ENCODE measurements at places on chromosomes 12 and 14. TPM values are rescaled to one million over a fixed set of nuclear protein-coding genes. Genes with fewer than 3 reads are reported as not detected.
A peak's percentile ranks its signal among the peaks of the same experiment; 100 is the strongest.

Gene ALDH1L2
- 0.87 TPM for total RNA-seq

Gene ABCD2
- total RNA-seq = not detected

Gene PTPRR
- total RNA-seq = not detected

Gene MUCL1
- not detected for total RNA-seq

Gene MANSC4
- not detected for total RNA-seq

Gene ANKRD9
- total RNA-seq = 10.0 TPM

Gene SYCP3
- not detected for total RNA-seq

Gene FGF6
- total RNA-seq = not detected

Gene PEX5
- total RNA-seq = 29.0 TPM

DNA sequence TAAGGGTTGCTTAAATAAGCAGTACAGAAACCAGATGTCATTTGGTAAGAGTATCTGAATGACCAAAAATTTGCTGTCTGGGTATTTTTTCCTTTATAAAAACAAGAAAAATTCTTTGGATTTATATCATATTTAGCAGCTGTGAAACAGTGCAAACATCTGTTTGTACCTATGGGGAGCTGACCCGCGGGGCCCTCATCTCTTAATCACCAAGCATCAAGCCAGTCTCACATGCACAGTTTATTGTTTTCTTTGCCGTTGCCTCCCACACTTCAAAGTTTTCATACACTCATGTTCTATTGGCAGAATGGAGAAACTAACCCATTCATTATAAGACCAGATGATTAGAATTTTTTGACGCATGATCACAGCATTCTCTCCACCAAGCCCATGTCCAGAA, 142.2 kb downstream of the BMP4 start:
- DNase-seq = no peak

DNA sequence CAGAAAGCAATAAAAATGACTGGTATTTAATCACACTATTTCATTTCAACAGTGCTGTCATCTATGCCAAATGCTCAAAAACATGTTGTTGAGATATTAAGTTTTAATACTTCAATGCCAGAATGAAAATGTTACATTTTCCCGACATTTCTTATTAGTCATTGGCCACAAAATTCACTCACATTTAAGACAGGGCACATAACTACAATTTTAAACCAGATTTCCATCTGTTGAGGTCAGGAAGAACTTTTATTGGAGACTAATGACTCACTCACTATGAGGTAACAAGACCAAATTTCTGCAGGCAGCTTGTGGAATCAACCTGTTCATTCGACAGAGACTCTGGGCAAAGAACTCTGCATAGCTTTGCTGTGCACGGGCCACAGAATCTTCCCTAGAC, 36.8 kb downstream of the PPTC7 start:
- DNase-seq = no peak

DNA sequence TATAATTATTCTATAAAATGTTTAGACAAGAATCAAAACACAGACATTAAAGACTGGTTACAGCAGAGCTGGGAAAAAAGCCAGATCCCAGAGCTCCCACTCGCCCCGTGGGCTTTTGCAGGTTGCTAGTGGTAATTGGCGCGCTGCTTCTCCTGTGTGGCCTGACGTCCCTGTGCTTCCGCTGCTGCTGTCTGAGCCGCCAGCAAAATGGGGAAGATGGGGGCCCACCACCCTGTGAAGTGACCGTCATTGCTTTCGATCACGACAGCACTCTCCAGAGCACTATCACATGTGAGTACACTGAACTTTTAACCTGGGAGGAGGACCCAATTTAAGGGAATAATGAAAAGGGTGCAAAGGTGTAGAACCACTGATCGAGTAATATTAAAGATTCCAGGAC, 7.5 kb downstream of the TMEM52B start:
- no peak for DNase-seq

- peak; percentile 41 for DNase-seq
Measured at GRCh38 chr12:57611108-57611826, at the start of gene ARHGEF25. Gene ARHGEF25 (plus strand): TSS chr12:57611435. CDS start chr12:57611895, 460 bp downstream.

- no peak for DNase-seq
Measured at GRCh38 chr12:68636268-68636667, 25.6 kb downstream of the RAP1B start.

DNA sequence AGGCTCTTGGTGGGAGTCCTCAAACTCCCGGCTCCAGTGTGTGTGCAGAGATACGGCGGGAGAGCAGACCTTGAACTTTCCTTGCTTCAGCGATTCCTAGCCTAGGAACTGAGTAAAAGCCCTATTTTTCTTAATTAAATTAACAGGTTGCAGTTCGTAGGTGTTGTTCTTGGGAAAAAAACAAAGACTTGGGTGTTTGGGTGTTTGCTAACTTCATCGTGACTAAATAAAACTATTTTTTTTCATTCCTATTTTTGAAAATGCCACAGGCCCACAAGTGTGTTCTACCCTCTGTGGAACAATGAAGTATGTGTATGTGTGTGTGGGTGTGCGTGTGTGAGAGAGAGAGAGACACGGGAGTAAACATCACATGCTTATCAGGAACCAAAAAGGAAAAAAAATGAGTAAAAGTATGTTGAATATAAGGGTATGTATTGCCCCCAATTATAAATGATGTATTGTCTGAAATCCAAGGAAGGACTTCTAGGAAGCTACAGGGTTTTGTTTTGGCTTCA, 651 bp downstream of the TMEM117 start:
- peak; percentile 43 for DNase-seq

GRCh38 chr14:45123271-45123670, 11.0 kb downstream of the FKBP3 start:
- no peak for DNase-seq

- DNase-seq = no peak
Measured at GRCh38 chr14:40362856-40363255, 930.6 kb upstream of the FBXO33 start.

- DNase-seq = no peak
Measured at GRCh38 chr12:50677858-50678257, 86.0 kb upstream of the ATF1 start.

- DNase-seq = no peak
Measured at GRCh38 chr14:36333119-36333518, 12.7 kb upstream of the MBIP start.

GRCh38 chr12:45681465-45681864, 48.0 kb upstream of the ARID2 start:
- no peak for DNase-seq

DNA sequence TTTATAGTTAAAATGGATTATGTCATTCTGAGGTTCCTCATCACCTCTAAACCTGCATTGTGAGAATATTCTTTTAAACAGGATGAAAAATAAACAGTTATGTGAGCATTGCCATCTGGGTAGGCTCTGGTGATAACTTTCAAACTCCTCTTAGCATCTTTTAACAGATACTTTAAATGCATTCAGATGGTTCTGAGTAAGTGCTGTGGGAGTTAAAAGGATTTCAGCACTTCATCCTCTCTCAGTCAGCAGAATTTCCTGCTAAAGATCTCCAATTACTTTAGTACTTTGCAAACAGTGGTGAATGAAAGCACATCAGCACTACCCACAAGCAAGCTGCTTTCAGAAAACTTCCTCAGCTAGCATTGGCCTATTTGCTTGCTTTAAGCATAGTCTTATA, 59.3 kb upstream of the TMTC1 start:
- DNase-seq = no peak

DNA sequence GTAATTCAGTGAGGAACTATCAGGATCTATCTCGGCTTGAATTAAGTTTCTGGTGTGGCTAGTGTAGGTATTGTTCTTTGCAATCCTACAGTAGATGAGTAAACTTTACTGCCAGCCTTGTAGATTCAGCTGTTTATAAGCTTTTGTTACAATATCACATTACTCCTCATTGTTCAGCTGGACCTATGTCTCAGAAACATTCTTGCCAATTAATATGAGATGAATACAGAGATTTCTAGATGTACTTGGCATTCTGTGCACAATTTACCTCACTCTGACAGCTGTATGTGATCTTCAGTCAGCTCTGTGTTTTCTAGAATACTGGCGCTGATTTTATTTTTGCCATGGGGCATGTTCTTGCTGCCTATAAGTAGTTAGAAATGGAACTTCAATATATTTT, 55.7 kb downstream of the METTL25 start:
- no peak for DNase-seq

- DNase-seq = no peak
Measured at GRCh38 chr14:75311356-75311755, 32.7 kb downstream of the FOS start.

DNA sequence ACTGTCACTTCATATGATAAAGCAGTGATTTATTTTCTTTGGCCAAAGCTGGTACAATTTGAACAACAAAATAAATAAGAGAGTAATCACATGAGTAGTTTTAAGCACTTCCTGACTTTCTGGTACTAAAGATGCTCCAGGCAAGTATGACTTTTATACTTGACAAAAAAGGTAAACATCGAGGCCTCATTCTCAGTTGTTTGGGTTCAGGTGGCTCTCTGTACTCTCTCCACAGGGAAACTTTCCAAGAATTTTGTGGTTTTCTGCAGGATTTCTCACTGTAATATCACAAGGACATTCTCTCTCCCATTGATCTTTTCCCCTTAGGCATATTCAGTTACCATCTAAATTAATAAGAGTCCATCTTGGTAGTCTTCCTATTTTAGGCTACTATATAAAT, 26.6 kb upstream of the KCNC2 start:
- no peak for DNase-seq

DNA sequence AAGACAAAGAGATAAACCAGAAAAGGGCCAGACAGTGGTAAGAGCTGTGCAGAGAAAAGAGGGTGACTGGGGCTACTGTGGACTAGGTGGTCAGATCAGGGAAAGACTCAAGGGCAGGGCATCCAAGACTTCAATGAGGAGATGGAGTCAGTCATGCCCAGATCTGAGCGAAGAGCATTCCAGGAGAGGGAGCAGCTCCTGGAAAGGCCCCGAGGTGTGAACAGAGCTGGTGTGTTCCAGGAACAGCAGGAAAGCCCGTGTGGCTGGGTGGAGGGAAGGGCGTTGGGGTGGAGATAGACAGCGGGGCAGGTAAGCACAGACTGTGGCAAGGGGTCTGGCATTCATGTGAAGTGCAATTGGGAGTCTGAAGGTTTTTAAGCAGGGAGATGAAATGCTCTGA, 16.8 kb downstream of the TTC7B start:
- no peak for DNase-seq

- no peak for DNase-seq
Measured at GRCh38 chr12:23350808-23351207, 598.7 kb downstream of the SOX5 start.

GRCh38 chr12:51330186-51330585, 6.2 kb upstream of the BIN2 start:
- DNase-seq = no peak

DNA sequence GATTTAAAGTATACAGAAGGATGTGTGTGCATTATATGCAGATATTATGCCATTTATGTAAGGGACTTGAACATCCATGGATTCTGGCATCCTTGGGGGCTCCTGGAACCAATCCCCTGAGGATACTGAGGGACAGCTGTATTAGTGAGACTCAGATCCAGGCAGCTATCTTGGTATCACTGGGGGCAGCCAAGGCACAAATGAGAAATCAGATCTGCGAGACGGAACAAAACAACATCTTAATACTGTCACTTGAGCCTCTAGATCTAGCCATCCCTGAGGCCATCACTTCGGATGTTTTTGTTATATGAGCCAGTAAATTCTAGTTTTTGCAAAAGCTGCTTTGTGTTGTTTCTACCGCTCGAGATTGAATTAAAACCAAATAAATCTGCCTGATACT, 175.1 kb upstream of the SFSWAP start:
- no peak for DNase-seq

DNA sequence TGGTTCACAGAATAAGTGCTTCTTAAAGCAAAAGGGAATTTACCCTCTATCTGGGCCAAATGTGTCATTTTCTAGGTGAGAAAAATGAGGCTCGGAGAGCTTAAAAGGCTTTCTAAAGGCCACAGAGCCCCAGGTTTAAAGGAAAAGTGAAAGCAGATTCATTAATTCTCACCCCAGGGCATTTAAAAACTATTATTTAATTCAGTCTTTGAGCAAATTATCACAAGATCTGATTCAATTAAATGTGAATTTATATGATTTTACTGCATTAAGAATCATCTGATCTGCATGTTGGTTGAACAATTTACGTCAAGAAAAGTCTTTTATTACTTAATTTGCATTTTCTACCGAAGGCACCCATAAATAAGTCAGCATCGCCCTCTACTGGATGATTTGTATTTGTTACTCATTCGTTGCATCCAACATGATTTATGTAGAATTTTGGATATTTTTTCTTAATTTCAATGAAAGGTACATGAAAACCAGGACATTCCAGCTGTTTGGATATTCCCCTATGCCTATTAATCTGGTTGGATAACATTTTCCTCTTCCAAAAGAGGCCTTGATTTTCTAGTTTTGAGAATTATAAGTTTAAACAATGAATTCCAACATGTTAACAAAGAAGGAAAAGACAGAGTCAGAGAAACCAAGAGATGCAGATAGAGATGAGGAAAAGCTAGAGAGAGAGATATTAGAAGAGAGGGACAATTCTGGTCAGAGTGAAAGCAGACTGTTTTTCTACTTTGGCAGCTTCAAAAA, 19.1 kb upstream of the DHRS7 start:
- peak; percentile 55 for DNase-seq

GRCh38 chr14:99067141-99067920, 204.7 kb downstream of the BCL11B start:
- DNase-seq = no peak

DNA sequence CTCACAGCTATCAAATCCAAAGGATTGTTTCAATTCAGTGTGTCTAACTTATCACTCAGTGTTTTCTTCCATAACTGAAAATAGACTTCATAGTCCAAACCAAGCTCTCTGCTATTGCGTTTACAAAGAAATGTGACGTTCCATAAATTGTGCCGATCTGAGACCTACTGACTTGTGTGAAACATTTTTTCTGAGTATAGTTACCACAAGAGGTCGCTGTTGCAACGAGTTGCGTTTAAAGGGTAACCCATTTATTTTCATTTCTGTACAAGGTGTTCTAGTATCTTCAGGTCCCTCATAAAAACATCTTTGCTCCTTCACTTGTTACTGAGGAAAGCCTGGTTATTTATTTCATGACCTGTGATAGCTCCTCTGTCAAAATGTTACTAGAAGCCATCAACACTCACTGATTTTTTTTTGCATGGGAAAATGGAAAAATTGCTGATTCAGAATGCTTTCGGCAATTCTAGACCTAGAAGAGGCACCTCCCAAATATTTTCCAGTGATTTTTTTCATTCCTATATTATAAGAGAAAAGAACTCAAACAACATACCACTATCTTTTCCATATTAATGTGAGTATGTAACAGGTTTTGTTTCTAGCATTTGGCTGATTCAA, 60.9 kb upstream of the OR4E1 start:
- DNase-seq = peak; percentile 75

- DNase-seq = no peak
Measured at GRCh38 chr12:123089140-123089539, 61.8 kb downstream of the PITPNM2 start.

Measured in HepG2 (cell line).